Small intestine (tissue), 16 donors: ENCODE measurements at places on chromosomes 4 and X.

GRCh38 chr4:6453688-6453990 lies 18.8 kb downstream of the PPP2R2C start:
- DNase-seq, result no peak

DNA sequence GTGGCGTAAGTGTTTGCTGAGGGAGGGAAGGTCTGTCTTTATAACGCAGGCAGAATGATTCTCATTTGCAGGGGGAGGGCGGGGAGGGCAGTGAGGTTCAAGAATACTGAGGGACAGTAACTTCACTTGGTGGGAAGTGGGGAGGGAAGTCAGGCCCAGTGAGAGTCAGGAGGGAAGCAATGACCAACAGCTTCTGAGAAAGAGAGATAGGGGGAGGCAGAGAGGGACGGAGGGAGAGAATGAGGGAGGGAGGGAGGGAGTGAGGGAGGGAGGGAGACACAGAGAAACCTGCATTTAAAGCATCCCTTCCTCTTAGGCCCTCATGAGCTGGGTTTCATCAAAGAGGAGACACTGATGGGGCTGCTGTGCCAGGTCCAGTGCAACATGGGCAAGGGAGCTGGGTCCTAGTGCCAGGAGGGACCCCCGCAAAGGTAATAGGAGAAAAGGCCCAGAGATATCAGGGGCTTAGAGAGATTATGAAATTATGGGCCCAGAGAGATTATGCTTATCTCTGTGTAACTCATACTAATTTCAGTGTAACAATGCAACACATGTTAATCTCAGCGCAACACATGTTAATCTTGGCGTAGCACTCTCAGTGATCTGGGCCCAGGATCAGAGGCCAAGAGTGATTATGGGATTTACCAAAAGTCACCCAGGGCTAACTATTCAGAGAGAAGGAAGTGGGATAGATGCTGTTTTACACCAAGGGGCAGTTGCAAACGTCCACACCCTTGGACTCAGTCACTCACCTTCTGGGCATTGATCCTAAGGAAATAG lies 112.1 kb downstream of the DRD5 start:
- DNase-seq, result peak; percentile 5

GRCh38 chr4:112321776-112322684 lies 24.9 kb downstream of the ALPK1 start:
- DNase-seq, result peak; percentile 71

- no peak for DNase-seq
Observed at GRCh38 chr4:101287324-101287723, 60.0 kb downstream of the PPP3CA start.

DNA sequence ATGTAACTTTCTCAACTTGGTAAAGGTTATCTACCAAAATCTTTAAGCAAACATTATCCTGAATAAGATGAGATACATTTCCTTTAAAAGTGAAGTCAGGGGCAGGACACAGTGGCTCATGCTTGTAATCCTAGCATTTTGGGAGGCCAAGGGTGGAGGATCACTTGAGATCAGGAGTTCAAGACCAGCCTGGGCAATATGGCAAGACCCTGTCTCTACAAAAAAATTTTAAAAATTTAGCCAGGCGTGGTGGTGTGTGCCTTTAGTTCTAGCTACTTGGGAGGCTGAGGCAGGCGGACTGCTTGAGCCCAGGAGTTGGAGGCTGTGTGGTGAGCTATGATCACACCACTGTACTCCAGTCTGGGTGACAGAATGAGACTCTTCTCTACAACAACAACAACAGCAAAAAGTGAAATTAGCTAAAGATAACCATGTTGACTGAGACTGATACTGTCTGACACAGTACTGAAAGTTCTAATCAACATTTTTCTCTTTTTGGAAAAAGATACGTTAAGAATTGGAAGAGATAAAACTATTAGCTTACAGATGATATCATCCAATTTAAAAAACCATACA lies 4.9 kb downstream of the DCAF16 start:
- DNase-seq, result no peak

DNA sequence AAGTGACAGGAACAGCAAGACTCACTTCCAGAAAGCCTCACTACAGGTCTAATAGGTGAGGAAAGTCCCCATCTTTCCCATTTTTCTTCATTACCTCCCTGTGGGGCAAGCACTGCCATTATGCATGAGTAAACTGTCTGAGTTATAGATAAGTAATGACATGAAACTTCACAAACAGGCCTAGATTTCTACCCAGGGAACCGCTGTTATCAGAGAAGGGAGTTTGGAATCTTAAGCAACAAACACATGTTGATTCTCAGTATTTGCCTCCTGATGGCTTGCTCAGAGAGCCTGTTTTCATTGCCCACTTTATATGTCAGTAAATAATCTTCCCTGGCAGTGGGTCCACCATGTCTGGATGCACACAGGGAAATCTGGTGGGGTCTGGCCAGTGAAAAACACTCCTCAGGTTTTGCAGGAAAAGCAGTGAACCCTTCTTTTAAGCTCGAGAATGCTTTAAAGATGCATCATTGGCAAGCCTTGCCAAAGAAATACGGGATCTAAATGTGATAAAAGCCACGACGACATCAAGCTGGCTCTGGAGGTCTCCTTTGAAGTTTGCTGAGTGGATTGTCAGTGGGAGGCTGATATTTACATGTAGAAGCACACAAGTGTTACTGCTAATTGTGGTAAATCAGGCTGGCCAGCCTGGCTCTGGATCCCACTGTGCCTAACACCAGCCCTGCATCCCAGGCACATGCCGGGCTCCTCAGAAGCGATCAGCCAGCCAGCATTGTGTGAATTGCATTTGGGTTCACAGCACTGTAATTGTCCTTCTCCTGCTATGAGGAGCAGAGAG lies 25.2 kb downstream of the PDGFRA start:
- no peak for DNase-seq

DNA sequence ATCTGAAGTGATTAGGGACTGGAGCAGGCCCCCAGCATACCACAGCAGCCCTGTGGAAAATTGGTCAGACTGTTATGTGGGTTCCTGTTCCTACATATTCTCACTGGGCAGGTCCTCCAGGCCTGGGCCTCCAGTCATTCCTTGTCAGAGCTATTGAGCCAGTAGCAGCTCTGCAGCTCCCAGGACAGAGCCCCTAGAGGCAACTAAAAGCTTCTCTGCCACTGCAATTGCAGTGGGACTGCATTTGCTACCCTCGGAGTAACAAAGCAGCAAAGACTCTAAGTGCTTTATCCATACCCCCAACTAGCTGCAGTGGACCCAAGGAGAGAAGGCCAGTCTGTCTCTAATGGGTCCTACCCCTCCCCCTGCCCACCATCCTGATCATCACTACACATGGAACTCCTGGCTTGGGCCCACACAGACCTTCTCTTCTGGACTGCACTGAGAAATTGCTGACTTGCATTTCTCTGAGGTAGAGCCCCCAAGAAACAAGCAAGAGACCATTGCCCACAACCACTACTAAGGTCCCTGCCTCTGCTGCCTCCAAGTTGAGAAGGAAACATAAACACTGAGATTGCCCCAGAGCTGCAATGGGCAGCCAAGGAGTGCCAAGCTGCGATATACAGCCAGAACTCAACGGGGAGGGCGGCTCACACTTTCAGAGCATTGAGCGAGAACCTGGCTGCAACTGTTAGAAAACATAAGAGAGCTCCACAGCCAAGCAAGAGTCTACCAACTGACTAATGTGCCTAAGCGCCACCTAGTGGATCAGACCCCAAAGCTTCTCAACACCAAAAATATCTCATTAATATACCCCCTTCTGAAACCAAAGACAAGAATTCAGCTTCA lies 738.7 kb upstream of the NDST4 start:
- peak; percentile 57 for DNase-seq

DNA sequence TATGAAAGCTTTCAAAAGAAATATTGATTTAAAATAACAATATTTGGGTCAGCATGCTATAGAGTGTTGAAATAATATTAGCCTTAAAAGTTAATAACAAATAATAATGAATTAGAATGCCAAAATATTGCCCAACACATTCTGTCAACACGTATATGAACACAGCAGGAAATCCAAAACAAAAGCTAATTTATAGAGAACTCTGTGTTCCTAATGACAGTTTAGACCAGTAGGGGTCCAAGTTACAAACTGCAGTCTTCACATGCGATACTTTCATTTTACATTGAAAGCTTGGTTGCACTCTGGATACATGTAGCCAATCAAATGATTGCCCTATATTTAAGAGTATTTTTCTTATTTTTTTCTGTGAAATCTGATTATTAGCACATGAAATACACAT lies 274.4 kb downstream of the DCTD start:
- no peak for DNase-seq

DNA sequence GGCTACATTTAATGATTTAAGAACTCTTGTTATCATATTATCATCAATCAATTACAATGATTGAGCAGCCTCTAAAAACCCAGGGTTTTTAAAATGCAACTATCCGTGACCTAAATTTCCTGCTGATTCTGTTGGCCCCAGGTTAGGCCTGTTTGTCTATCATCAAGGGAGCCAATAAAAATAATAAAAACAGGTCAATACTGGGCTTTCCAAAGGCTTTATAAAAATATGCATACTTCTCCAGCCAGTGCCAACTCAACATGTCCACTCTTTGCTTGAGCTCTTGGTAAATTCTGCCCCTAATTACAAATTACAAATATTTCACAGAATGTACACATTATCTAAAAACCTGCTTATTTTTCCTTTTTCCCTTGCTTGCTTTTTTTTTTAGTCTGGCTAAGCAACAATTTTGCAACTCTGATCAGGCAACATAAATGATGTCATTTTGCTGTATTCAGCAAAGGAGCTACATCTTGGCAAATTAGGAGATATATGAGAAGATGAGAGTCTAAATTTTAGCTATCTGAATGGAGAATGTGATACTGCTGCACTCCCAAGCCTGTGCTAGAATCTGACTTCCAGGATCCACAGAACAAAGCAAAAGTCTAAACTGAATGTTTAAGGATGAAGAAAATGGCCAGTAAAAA lies 204.0 kb downstream of the SCFD2 start:
- DNase-seq, result no peak

DNA sequence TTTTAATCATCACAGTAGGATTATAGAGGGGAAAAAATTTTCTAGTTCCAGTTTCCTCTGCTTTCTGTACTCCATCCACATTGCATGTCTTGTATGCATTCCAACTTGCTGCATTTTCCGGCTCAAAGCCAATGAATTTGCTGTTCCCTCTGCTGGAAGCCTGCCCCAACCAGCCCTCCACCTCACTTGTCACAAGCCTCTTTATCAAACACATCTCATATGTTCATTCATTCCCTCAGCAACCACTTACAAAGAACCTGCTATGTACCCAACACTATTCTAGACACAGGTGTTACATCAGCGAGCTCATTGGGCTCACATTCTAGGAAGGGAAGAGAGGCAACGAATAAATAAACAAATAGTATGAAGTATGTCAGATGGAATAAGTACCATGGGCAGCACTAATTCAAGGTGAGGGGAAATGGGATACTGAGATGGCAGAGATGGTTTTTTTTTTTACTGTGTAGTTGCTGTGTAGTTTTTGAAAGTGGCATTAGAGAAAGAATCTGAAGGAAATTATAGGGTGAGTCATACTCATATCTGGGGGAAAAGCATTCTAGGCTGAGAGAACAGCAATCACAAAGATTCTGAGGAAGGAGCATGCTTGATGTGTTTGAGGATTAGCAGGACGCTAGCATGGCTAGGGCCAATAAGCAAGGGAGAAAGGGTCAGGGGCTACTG lies 332.5 kb downstream of the PDGFC start:
- DNase-seq, result no peak

GRCh38 chrX:143934542-143934941 lies 50.7 kb downstream of the UBE2NL start:
- no peak for DNase-seq

DNA sequence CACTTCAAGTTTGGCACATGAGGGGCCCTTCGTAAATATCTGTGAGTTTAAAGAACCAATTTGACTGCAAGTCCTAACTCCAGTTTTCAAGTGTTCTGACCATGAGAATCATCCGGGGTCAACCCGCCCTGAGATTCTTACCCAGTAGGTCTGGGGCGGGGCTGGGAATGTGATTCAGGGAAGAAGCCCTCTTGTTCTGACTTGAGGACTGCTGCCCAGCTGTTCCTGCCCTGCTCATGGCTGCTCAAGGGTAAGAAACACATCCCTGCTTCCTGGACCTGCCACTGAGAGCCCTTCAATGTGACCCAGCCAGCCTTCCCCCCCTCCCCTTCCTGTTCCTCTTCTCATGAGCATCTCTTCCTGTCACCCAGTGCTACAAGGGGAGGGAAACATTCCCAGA lies 92.7 kb upstream of the PGRMC2 start:
- no peak for DNase-seq

- DNase-seq, result peak; percentile 30
Observed at GRCh38 chr4:152805071-152805650, 25.4 kb downstream of the ARFIP1 start.

GRCh38 chr4:156396534-156396933 lies 442.9 kb upstream of the CTSO start:
- no peak for DNase-seq

- DNase-seq, result peak; percentile 95
Observed at GRCh38 chr4:6917461-6918271, 8.0 kb downstream of the TBC1D14 start.
